Activated naive CD4-positive, alpha-beta T cell treated with anti-CD3 and anti-CD28 coated beads, Interleukin-2, amount 50 U/mL, for 72 hours (primary cell): ENCODE measurements at places on chromosomes 3 and 15. TPM values are rescaled to one million over a fixed set of nuclear protein-coding genes. Genes with fewer than 3 reads are reported as not detected.

The DAZL gene
- not detected for total RNA-seq

The SH3GL3 gene
- total RNA-seq: not detected

The CAMP gene
- total RNA-seq: not detected

The ATP13A5 gene
- not detected for total RNA-seq

The C15orf61 gene
- 5.8 TPM for total RNA-seq

The SPINK8 gene
- not detected for total RNA-seq

The HTD2 gene
- 10.3 TPM for total RNA-seq

DNA sequence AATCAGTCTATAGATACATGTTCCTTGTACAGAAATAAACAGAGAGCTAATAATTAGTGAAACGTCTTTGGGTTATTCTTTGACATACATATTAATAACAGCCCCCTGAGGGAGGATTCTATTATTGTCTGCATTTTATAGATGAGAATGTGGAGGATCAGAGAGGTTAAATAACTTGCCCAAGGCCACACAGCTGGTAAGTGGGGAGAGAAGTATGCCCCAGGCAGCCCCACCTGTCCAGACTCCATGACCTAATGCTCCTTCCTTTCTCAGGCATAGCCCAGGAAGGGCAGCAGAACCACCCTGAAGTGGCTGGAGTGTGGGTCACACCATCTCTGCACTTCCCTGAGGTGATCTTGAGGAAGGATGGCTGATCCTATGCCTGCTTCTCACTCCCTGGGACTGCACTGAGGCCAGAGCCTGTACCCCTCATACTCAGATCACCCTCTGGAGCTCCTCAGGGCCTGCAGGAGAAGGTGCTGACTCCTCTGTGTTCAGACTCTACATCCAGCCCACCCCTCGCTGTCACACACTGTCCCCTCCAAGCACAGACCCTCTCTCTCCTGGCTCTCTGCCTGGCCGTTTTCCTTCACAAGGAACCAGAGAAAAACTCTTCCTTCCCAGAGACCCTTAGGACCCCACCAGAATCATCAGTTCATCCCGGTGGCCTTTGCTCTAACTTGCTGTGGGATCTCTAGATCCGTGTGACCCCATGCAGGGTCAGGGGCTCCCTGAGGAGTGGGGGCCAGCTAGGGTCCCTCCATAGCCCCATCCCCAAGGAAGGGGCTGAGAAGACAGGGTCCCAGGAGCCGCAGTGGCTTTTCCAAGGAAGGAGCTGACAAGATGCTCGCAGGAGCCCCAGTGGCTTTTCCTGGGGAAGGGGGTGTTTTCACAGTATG, 4.4 kb upstream of the HHATL start:
- DNase-seq: no peak

DNA sequence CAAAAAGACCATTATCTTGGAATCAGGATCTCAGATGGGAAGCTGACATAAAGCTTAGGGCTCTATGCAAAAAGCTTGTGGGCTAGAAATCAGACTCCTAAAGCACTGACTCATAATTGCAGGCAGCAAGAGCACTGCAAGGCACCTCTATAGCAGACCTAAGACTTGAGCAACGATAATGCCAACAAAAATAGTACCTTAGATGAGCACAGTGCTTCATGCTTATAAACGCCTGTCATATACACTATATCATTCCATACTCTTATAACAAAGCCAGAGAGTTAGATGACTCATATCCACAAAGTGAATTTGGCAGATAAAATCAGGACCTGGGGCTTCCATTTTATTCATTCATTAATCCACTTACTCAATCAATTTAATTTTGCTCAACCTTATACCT, 560.8 kb downstream of the MCTP2 start:
- no peak for DNase-seq

- DNase-seq: no peak
Observed at GRCh38 chr3:72663429-72663828, 184.8 kb downstream of the SHQ1 start.

DNA sequence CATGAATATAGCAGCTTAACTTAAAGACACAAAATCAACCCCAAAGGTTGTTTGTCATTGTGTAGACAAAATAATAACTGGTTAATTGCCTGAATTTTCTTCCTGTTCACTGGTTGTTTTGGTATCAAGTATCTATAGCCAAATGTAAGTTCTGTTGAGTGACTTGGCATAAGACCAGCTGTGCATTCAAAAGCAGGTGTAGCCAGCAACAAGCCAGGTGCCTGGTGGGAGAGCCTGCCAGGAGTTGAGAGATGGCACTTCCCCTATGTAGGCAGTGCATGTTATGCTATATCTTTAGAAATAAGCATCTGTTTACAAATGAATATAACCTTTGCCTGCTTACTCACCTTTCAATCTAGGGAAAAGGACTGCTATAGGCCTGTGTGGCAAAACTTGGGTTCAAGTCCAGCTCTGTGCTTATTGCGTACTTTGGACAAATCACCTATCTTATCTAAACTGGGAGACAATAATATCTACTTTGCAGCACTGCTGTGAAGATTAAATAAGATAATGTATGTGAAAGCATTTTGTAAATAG, 84.9 kb upstream of the TBL1XR1 start:
- DNase-seq: no peak

DNA sequence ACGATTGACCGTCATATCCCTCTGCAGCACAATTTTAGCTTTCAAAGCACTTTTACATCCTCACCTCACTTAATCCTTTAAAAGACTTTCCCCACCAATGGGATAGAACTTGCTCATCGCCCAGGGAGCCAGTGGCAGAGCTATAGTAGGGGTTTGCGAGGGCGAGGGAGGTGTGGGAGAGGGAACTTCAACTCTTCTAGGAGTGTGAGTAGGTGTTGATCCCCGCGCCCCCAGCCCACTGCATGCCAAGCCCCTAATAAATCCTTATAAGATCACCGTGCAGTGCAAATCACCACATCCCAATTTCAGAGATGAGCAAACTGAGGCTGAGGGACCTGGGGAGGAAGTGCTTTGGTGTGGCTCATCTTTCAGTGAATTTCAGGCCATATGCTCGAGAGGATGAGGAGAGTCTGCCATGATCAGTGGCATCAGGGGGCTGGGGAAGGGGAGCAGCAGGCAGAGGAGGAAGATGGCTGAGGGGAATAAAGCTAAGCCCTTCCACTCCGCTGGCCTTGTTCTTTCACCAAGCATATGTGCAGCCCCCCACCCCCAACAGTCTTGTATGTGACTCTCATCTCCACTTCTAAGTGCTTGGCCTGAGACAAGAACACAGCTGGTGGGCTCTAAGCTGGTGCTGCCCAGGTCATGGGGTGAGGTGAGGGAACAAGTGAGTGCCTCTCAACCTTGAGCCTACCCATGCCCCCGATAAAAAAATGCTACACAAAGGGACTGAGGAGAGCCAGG, 5.1 kb downstream of the INSYN1 start:
- DNase-seq: no peak

- no peak for DNase-seq
Observed at GRCh38 chr3:112136959-112137693, 4.1 kb upstream of the GCSAM start.
